ENCODE measurements at places on chromosomes 12 and 14.

- no peak for DNase-seq
Measured at GRCh38 chr12:73277971-73278370, 1005.8 kb downstream of the TRHDE start.

DNA sequence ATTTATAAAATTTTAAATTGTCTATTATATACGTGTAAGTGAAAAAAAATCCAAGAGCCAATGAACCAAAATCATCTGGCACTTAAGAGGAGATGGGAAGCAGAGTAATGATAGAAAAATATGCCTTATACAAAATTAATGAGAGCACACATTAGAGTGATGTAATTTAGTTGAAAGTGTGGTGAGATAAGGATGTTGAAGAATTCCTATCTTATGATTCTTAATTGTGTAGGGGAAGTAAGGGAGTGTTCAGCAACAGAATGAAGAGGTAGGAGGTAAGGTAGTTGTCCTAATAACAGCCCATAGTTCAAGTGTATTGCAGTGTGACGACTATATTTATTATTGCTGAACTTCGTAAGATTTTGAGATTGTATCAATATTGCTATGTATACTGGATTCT is 843.4 kb upstream of the FLRT2 start:
- DNase-seq: no peak

- DNase-seq: no peak
Measured at GRCh38 chr14:68741477-68741791, 51.4 kb downstream of the ZFP36L1 start.

GRCh38 chr12:110739488-110739887 is 3.2 kb downstream of the PPP1CC start:
- no peak for DNase-seq

DNA sequence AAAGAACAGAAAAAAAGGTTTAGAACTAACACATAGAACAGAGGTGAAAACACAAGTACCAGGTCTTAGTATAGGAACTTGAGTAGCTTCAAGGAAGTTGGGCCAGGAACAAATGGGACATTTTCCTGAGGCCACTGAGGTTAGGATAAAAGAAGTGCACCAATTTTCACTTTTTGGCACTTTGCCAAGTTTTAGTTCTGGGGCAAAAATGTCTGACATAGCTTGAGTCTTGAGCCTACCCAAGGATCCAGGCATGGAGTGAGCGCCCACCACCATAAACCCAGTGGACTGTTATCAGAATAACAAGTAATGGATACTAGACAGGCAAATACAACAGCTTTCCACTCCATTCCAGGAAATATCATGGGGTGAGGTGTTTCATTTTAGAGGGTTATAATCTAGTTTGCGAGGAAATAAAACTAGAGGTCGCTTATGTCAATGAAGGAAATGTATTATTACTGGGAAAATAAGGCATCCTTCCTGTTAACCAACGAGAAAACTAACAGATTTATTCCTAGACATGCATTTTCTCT is 199.7 kb upstream of the HMGA2 start:
- DNase-seq: no peak

DNA sequence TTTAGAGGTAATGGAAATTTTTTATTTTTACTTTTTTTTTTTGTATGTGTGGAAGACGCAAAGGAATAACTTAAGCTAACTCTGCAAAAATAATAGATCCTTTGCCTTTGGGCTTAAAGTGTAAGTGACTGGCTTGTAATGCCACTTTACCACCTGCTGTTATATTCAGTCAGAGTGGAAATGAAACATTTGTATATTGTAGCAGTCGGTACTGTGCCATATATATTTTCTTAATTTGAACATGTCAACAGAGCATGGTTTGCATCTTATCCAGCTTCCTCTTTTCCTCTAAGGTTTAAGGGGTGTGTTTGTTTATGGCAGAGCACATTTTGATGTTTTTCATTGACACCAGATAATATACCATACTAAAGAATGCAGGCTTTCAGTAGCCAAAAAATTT is 176.6 kb downstream of the TRHDE start:
- DNase-seq: no peak

GRCh38 chr14:106372870-106373652 is 846.7 kb downstream of the TMEM121 start:
- DNase-seq: no peak
